ENCODE measurements at places on chromosomes 2 and 18. TPM values are rescaled to one million over a fixed set of nuclear protein-coding genes. Genes with fewer than 3 reads are reported as not detected.
A peak's percentile ranks its signal among the peaks of the same experiment; 100 is the strongest.

STEAP3 gene
- 6.8 TPM for total RNA-seq

IL1R2 gene
- total RNA-seq = not detected

SPAG16 gene
- total RNA-seq = 54.4 TPM

KCNG2 gene
- not detected for total RNA-seq

RAPGEF4 gene
- 11.9 TPM for total RNA-seq

GYPC gene
- 29.5 TPM for total RNA-seq

DNA sequence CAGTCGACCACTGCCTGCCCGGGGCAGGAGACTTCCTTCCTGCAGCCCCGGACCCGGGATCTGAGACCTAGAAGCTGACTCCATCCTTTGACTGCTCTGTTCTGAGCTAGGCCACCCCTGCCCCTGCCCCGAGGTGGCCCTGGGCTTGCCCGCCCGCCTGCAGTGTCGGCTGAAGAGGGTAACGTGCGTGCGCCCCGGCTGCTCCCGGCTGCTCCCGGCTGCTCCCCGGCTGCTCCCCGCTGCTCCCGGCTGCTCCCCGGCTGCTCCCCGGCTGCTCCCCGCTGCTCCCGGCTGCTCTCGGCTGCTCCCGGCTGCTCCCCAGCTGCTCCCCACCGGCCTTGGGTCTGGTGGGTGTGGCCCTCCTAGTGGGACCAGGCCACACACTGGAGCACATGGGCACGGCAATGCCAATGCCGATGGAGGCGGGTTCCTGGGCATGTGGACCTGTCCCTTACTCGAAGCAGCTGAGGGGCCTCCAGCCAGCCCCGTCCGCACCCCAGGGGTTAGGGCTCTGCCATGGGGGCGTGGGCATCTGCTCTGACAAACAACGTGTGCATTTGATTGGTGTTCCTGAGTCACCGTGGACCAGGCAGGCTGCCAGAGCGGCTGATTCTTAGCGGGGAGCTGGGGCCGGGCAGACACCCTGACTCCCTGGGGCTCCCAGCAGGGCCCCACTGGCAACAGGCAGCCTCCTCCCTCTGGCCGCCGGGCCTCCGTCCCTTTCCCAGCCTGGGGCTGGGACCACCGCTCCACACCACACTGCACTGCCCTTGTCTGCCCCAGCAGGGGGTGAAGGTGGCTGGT, 2.0 kb upstream of the GAL3ST2 start:
- no peaks in the 10 kb centered on the region for H3K36me3 ChIP-seq
- H3K27ac ChIP-seq = no peak overlapping the region
- no peak overlapping the region for H3K4me3 ChIP-seq
- no peak for DNase-seq

GRCh38 chr18:49510393-49511115, 23.5 kb upstream of the C18orf32 start:
- peak; percentile 36 for DNase-seq
- no peak overlapping the region for H3K4me3 ChIP-seq
- H3K27me3 ChIP-seq = no peaks in the 10 kb centered on the region
- no peaks in the 10 kb centered on the region for H3K4me1 ChIP-seq

DNA sequence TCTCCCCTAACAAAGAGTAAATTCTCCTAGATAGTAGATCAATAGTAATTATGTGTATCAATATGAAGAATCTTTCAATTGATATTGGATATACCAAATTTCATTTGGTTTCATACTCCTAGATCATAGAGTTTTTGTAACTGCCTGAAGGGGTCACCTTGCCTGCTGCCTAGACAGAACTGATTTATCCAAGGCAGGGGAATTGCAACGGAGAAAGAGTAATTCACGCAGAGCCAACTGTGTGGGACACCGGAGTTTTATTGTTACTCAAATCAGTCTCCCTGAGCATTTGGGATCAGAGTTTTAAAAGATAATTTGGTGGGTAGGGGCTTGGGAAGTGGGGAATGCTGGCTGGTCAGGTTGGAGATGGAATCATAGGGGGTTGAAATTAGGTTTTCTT, 92.2 kb upstream of the SLC8A1 start:
- H3K4me1 ChIP-seq = peaks cover 27% of the 10 kb centered on the region
- DNase-seq = no peak
- H3K4me3 ChIP-seq = no peak overlapping the region
- no peak overlapping the region for H3K27ac ChIP-seq

GRCh38 chr2:64348386-64349130, 105.4 kb upstream of the LGALSL start:
- peaks cover 1% of the 10 kb centered on the region for H3K4me1 ChIP-seq
- H3K27ac ChIP-seq = no peak overlapping the region
- no peak for DNase-seq
- H3K36me3 ChIP-seq = no peaks in the 10 kb centered on the region
- H3K4me3 ChIP-seq = no peak overlapping the region

DNA sequence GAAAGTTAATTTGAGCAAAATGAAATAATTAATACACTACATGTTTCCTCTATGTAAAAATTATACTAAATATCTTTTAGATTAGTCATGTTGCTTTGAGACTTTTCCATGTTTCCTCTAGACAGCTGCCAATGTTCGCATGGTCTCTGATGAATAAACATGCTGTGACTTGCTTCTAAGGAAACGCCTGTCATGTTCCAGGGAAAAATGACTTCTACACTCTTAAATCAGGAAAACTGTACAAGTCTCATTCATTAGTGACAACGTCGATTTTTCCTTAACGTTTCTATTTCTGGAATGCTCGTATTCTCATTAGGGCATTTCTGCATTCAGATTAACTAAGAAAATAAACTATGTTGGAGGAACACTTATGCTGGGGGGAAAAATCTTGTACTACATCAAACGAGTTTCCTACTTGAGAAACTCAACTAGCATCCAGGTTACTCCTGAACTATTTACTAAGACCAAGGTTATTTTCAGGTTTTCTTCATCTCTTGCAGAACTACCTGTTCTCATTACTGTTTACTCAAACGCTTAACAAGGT, 1.6 kb downstream of the COBLL1 start:
- DNase-seq = no peak
- peak overlapping the region; percentile 94 for H3K4me3 ChIP-seq
- no peaks in the 10 kb centered on the region for H3K27me3 ChIP-seq
- H3K27ac ChIP-seq = peak overlapping the region; percentile 98
- peaks cover 2% of the 10 kb centered on the region for H3K36me3 ChIP-seq

DNA sequence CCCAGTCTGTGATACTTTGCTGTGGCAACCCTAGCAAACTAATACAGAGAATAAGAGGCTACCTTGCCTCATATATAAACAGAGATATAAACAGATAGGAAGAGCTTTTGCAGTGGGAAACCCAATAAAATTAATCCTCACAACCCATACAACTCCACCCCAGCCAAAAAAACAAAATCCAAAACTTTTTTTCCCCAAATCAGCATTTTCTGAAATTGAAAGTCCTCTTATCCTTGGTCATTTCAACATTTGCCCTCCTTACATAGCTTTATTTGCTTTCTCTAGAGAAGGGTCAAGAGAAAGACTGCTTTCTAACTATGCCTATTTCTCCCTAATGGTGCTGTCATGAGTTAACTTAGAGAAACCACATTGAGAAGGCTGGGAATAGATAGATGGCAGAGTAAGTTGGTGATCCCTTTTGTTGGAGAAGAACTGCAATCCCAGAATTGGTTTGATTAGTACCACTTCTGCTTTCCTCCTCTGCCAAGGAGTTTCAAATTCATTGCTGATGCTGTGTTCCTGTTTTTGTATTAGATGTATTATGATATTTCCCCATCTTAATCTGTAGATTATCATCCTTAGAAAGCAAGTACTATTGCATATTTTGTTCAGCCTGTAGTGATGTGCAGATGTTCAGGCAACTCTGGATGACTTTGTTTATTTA, 76.5 kb upstream of the B3GNT2 start:
- H3K4me3 ChIP-seq = no peak overlapping the region
- no peak overlapping the region for H3K27ac ChIP-seq
- H3K4me1 ChIP-seq = peaks cover 2% of the 10 kb centered on the region
- H3K27me3 ChIP-seq = no peaks in the 10 kb centered on the region
- no peaks in the 10 kb centered on the region for H3K36me3 ChIP-seq

DNA sequence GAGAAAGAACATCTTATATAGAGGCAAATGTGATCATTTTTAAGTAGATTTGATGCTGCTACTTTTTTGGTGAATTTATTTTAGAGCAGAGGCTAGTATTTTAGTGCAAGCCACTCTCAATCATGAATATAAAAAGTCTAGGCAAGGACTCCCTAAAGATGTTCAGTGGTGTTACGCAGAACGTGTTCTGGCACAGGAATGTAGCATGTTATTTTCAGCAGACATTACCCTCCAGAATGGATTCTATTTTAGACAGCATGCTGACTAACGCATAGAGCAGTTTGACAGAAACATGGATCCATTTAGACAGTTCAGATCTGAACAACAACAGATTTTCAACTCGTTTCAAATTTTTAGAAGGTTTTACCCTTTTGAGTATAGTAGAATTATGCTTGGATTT, 54.1 kb downstream of the DSC3 start:
- H3K27me3 ChIP-seq = no peaks in the 10 kb centered on the region
- DNase-seq = no peak
- H3K36me3 ChIP-seq = no peaks in the 10 kb centered on the region

DNA sequence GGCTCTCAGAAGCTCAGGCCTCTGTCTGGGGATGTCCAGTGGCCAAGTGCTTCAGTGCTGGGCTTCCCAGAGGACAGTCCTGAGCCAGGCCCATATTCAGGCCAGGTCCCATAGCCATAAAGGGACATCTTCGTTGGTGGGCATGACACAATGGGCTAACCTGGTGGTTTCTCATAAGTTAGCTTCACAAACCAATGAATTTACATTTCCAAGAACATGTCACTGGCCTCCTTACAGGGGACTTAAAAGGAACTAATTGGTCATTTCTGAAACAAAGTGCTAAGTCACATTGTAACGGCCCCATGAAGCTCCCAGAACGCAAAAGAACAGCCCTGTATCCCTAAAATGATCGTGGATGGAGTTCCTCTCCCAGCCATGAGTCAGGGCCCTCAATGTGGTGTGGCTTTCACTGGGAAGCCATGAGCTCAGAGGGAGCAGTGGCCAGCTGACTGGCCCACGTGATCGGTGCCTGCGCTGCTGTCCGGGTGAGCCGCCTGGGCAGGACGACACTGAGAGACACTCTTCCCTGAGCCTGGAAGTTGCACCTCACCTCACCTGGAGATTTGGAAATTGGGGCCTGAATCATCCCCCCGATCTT, 163.7 kb upstream of the APCDD1 start:
- H3K4me1 ChIP-seq = peaks cover 9% of the 10 kb centered on the region
- H3K4me3 ChIP-seq = no peak overlapping the region
- no peak overlapping the region for H3K27ac ChIP-seq
- H3K36me3 ChIP-seq = no peaks in the 10 kb centered on the region

DNA sequence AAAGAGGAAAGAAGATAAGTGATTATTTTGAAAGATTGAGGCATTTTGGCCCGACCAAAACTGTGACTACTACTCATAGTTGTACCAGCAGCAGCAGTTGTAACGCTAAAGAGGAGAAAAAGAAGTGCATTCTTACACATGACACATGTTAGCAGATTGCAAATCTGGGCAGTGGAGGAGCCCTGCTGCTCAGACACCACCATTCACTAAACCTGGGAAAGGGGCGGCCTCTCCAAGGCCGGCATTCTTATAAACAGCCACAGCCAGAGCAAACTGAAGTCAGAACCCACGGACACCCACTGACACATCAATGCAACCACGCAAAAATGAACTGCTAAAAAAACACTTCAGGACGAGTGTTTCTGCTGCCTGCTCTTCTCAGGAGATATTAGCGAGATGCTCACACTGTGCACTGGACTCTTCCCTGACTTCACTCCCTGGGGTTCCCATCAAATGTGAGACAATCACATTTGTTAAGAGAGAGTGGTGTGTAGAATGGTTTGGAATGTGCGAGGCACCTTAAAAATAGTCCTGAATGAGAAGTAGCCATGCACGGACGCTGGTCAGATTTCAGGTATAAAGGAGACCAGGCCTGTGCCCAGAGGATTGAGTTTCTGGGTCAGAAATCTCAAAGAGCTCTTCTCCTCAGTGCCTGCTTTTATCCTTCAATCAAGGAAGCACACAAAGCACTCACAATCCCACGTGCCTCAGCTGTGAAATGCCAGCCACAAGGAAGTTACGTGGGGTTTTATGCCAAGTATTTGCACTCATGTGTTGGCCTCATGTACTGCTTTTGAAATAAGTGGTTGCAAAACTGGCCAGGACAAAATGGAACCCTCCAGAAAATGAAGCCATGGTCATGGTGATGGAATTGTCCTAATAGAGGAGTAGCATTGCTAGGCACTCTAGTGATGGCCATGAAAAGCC, 83.4 kb downstream of the MTCL1 start:
- no peak overlapping the region for H3K4me3 ChIP-seq
- no peak overlapping the region for H3K27ac ChIP-seq
- H3K27me3 ChIP-seq = no peaks in the 10 kb centered on the region
- no peak for DNase-seq

DNA sequence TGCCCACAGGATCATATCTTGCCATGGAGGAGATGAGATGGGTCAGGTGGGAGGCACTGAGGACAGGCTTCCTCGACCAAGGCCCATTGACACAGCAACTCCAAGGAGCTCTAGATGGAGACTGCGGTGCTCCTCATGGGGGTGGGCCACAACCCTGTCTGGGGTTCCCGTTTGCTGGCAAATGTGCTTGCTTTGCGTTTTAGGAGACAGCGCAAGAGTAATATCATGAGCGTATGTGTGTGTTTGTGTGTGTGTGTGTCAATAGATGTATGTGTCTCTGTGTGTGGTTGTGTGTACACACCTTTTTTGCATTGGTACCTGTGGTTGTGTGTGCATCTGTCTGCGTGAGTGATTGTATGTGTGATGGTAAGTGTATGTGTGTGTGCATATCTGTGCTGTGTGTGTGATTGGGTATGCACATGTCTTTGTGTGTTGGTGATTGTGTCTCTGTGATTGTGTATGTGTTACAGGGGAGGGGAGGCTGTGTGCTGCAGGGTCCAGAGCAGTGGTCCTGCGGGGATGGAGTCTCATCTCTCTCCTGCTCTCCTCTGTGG, 4.4 kb downstream of the FBLN7 start:
- no peak overlapping the region for H3K4me3 ChIP-seq
- H3K27me3 ChIP-seq = peaks cover 13% of the 10 kb centered on the region
- no peak for DNase-seq
- H3K36me3 ChIP-seq = peaks cover 2% of the 10 kb centered on the region
- H3K4me1 ChIP-seq = peaks cover 4% of the 10 kb centered on the region

DNA sequence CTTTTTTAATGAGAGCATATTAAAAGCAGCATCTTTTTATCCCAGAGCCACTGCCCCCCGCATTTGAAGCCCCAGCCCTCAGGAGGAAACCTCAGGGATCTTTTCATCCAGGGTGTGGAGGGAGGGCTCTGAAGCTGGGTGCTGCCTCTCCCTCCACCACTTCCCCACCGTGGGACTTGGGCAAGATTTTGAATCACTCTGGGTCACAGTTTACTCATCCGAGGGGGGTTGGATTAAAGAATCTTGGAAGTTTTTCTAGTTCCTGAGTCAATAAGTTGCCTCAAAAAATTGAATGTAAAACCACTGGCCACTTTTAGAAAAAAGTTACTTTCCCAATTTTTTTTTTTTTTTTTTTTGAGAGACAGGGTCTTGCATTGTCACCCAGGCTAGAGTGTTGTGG, 62.0 kb upstream of the ANKRD44 start:
- H3K4me3 ChIP-seq = no peak overlapping the region
- H3K36me3 ChIP-seq = no peaks in the 10 kb centered on the region
- no peaks in the 10 kb centered on the region for H3K4me1 ChIP-seq
- H3K27ac ChIP-seq = no peak overlapping the region

- no peak overlapping the region for H3K27ac ChIP-seq
- DNase-seq = no peak
- H3K4me1 ChIP-seq = peaks cover 6% of the 10 kb centered on the region
- no peaks in the 10 kb centered on the region for H3K27me3 ChIP-seq
- no peaks in the 10 kb centered on the region for H3K36me3 ChIP-seq
- H3K4me3 ChIP-seq = no peak overlapping the region
Observed at GRCh38 chr2:141933226-141933625, 197.6 kb downstream of the LRP1B start.

- H3K4me1 ChIP-seq = peaks cover 6% of the 10 kb centered on the region
- H3K4me3 ChIP-seq = no peak overlapping the region
- H3K36me3 ChIP-seq = peaks cover 18% of the 10 kb centered on the region
- H3K27ac ChIP-seq = no peak overlapping the region
- DNase-seq = no peak
- no peaks in the 10 kb centered on the region for H3K27me3 ChIP-seq
Observed at GRCh38 chr2:155099784-155100183, 401.3 kb downstream of the KCNJ3 start.
